Upper lobe of right lung (tissue), 1 donor: ENCODE measurements at places on chromosomes 3 and 15.

GRCh38 chr15:63872759-63873510 lies 39.2 kb upstream of the HERC1 start:
- no peak for DNase-seq
- H3K4me3 ChIP-seq = no peak overlapping the region
- no peaks in the 10 kb centered on the region for H3K36me3 ChIP-seq
- H3K27ac ChIP-seq = no peak overlapping the region
- no peaks in the 10 kb centered on the region for H3K27me3 ChIP-seq

DNA sequence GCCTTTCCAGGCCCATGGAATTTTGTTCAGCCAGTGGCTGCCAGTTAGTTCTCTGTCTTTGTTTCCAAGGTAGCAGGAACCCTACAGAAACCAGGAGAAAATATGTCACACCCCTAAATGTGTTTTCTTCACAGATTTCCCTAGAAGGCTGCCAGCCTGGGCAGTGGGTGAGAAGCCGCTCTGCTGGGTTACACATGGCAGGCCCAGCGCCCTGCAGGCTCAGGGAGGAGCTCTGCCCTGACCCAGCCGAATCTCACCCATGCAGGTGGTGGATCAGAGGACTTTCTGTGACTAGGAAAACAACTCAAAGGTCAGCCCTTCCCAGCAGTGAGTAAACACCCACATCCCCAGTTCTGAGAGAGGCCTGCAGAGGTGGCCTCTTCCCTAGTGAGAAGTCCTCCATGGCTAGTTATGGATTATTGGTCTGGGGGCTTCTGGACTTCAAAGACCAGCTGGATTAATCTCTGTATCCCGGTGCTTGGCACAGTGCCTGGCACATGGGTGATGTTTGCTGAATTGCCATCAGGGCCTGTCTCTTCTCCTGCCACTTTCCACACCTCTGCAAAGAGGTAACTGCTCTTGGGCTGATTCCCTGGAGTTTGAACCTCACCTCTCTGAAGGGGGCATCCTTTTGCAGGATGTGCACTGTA lies 34.7 kb upstream of the BDH1 start:
- H3K4me1 ChIP-seq = no peaks in the 10 kb centered on the region
- H3K27ac ChIP-seq = no peak overlapping the region
- no peaks in the 10 kb centered on the region for H3K27me3 ChIP-seq
- no peak for DNase-seq
- no peaks in the 10 kb centered on the region for H3K36me3 ChIP-seq

GRCh38 chr15:92906563-92907081 lies 6.5 kb downstream of the CHD2 start:
- H3K4me3 ChIP-seq = peak overlapping the region; percentile 67
- peak overlapping the region; percentile 99 for H3K27ac ChIP-seq
- H3K36me3 ChIP-seq = peaks cover 13% of the 10 kb centered on the region

DNA sequence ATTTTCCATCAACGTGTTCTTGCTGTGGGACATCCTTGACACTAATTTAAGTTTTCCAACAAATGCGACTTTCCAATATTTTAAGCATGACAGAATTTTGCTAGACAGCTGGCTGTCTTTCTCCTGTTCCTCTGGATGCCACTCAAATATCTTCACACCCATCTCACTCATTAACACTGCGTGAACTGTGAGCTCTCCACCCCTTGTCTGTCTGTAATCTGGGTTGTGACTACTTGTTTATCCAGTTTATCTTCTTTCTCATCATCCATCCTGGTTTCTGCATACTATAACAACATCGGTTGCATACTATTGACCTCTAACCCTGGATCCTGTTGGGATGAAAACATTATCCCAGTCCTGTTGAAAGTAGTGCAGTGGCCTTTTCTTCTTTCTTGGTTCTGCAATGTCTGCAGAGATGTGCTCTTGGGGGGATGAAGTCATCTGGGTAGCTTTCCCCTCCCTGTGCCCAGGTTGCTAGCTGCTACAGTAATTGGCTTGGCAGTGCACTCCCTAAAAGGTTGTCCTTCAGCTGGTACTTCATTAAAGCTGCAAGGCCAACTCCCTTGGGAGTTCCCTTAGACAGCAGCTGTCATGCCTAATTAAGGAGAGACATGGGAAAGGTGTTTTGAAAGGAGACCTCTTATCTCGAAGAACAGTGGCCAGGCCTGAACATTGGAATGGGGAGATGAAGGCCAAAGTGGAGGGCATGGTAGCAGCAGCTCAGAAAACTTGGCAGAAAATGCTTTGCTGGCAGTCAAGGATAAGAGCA lies 24.7 kb downstream of the KAT2B start:
- no peak for DNase-seq
- H3K27me3 ChIP-seq = no peaks in the 10 kb centered on the region
- no peaks in the 10 kb centered on the region for H3K36me3 ChIP-seq
- peaks cover 14% of the 10 kb centered on the region for H3K4me1 ChIP-seq

DNA sequence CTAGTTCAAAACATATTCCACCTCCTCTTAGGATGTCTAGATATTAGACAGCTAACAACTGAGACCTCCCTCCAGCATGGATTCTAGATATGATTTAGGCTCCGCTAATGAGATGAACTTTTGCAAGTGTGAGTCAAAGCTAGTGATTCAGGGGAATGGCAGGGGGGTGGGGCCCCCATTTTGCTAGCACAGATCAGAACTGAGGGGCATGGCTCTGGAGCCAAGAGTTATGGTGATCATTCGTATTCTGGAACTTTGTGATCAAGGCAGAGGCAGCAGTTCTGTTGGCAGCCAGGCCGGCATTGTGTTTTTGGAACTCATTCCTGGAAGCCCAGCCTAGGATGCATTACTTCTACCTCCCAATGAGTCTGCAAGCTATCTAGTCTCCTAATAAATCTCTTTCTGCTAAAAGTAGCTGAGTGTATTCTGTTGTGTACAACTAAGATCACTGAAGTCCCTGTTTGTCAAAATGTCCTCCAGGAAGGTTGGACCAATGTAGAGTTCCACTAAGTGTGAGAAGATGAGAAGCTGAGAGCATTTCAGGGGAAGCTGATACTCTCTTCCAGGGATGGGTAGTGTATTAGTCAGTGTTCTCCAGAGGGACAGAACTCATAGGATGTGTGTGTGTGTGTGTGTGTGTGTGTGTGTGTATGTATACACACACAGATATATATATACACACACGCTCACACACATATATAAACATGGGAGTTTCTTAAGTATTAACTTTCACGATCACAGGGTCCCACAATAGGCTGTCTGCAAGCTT lies 312.7 kb downstream of the TLE3 start:
- no peaks in the 10 kb centered on the region for H3K27me3 ChIP-seq
- H3K4me1 ChIP-seq = no peaks in the 10 kb centered on the region
- H3K36me3 ChIP-seq = no peaks in the 10 kb centered on the region
- no peak overlapping the region for H3K27ac ChIP-seq
- H3K4me3 ChIP-seq = no peak overlapping the region

DNA sequence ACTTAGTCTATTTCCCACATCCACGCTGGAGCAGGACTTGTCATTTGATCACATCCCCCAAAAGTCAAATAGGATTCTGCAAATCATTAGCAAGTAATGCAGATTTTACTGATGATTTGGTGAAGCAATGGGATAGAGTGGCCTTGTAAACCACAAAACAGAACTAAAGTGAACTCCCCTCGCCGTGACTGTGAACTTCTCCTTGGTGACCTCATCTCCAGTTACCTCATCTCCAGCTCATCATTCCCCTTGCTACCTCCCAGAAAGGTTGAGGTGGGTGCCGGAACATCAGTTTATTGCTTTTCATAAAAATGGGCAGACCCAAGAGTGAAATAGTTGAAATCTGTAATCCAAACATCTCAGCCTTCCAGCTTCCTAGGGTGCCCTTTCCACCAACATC lies 36.7 kb upstream of the ADPGK start:
- H3K27me3 ChIP-seq = no peaks in the 10 kb centered on the region
- no peak overlapping the region for H3K4me3 ChIP-seq
- H3K36me3 ChIP-seq = no peaks in the 10 kb centered on the region
- no peak overlapping the region for H3K27ac ChIP-seq
- no peaks in the 10 kb centered on the region for H3K4me1 ChIP-seq

- peak; percentile 36 for DNase-seq
- no peaks in the 10 kb centered on the region for H3K27me3 ChIP-seq
- no peaks in the 10 kb centered on the region for H3K4me1 ChIP-seq
- H3K27ac ChIP-seq = no peak overlapping the region
- no peaks in the 10 kb centered on the region for H3K36me3 ChIP-seq
Measured at GRCh38 chr3:104102386-104102785, 1264.3 kb upstream of the ALCAM start.

DNA sequence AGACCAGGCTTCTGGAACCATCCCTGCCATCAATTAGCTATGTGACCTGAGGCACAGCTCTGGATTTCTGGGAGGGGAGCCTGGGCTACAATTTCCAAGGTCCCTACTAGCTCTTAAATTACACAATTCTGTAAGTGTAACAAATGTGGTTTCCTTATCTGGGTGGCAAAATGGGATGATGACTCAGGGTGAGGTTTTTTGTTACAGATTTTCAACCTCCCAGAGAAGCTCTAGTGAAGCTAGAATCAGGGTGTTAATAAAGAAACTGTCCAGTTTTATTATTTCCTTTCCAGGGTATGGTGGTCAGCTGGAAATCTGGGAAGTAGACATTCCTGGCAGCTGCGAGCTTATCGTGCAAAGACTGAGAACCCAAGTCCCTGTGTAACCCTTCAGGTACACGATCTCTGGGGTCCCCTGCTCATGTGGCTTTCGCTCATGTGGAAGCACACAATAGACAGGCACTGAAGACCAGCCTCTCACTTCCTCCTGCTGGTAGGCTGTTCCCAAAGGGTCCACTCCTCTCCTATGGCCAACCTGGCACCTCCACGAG lies 7.3 kb downstream of the RAB27A start:
- peaks cover 41% of the 10 kb centered on the region for H3K4me1 ChIP-seq
- H3K4me3 ChIP-seq = no peak overlapping the region
- H3K36me3 ChIP-seq = no peaks in the 10 kb centered on the region
- DNase-seq = no peak
- peak overlapping the region; percentile 70 for H3K27ac ChIP-seq
- H3K27me3 ChIP-seq = no peaks in the 10 kb centered on the region

DNA sequence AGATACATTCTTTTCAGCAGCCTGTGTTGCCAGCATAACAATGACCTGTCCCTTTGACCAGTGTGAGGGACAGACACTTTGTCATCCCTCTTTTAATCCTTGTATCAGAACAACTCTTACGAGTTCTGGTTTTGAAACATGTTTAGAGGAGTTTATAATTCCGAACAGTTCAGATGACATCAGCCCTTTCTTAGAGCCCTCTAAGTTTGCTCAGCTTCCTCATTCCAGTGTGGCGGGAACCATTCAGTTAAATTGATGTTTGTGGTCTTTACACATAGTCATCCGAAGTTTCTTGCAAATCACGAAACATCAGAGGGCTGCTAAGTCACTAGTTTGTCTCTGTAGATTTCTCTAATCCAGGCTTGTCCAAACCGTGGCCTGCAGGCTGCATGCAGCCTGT lies 102.5 kb downstream of the AKAP13 start:
- H3K36me3 ChIP-seq = no peaks in the 10 kb centered on the region
- H3K4me1 ChIP-seq = peaks cover 49% of the 10 kb centered on the region
- no peak overlapping the region for H3K4me3 ChIP-seq

GRCh38 chr3:2839876-2840275 lies 270.3 kb downstream of the IL5RA start:
- no peaks in the 10 kb centered on the region for H3K4me1 ChIP-seq
- H3K27ac ChIP-seq = no peak overlapping the region
- no peaks in the 10 kb centered on the region for H3K27me3 ChIP-seq
- no peaks in the 10 kb centered on the region for H3K36me3 ChIP-seq
- DNase-seq = no peak
- no peak overlapping the region for H3K4me3 ChIP-seq

DNA sequence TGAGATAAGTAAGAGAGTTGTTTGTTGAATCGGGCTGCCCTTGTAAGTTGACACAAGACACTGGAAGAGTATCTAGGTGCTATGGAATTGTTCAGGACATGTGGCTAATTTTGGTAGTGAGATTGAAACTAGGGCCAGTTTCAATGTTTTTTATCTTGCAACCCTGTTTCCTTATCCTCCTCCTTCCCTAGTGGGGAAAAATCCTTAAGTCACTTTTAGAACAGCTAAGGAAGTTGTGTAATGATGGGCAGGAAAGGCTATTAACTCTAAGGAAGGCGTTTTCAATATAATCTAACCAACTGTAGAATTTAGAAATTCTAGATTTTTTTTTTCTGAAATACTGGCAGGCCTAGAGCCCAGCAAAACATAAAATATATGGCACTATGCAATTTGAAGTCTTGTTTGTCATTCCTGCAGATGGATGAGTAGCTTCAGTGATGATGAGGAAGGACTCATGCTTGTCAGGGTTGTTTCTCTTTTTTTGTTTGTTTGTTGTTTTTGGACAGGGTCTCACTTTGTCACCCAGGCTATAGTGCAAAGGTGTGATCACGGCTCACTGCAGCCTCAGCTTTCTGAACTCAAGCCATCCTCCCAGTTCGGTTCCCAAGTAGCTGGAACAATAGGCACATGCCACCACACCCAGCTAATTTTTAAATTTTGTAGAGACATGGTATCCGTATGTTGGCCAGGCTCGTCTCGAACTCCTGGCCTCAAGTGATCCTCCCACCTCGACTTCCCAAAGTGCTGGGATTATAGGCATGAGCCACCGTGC lies 27.6 kb upstream of the ADAMTS9 start:
- no peak overlapping the region for H3K4me3 ChIP-seq
- no peak for DNase-seq
- no peak overlapping the region for H3K27ac ChIP-seq
- no peaks in the 10 kb centered on the region for H3K27me3 ChIP-seq
